ENCODE measurements at places on chromosomes 6 and 20.
A peak's percentile ranks its signal among the peaks of the same experiment; 100 is the strongest.

DNA sequence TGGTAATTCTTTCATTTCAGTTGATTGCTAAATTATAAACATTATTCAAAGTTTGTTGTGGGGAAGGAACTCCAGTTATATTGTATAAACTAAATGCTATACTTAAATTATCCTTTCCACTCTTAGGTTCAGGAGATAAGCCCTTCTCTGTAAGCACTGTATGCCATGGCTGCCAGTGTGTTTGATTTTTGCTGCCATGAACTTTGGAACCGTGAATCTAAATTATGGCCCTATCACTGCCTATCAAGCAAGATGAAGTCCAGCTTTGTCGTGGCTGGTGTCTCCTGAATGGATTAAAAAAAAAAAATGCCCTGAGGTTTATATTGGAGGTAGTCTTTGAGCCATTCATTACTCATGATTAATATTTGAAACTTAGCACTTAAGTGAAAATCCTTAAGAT, 44.7 kb downstream of the CDC5L start:
- no peak for DNase-seq

GRCh38 chr6:7897461-7898192, 13.0 kb downstream of the TXNDC5 start:
- DNase-seq = no peak

GRCh38 chr6:144785056-144785455, 499.9 kb downstream of the UTRN start:
- DNase-seq = no peak

DNA sequence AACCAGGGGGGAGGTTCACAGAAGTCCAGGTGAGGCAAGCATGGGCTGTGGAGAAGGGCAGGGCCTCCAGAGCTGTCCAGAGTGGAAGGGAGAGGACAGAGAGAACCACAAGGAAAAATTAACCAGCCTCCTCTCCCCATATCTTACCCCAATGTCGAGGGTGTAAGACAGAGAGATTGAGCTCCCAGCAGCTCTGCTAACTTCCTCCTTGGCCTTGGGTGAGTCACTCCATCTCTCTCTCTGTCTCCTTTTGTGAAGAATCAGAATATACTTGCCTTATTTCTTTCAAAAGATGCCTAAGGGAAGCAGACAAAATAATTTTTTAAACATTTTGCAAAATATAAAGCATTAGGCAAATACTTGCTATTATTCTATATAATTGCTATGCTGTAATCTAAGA, 58.3 kb upstream of the IYD start:
- DNase-seq = no peak

DNA sequence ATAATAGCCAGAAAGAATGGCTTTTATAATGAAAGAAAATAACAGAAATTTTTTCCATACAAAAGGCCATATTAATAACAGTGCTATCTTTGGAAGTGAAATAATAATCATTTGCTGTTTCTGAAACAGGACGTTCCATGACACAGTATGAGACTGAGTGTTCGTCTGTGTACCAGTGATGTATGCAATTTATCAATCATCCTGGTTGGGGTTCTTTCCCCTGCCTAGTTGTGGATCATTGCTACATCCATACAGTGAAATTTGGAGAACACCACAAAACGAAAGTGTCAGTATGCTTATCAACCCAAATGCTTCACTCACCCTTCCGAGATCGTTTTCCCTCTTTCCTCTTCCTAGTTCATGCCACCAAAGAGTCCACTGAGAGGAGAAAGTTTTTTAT, 151.4 kb upstream of the PRDM1 start:
- DNase-seq = no peak

DNA sequence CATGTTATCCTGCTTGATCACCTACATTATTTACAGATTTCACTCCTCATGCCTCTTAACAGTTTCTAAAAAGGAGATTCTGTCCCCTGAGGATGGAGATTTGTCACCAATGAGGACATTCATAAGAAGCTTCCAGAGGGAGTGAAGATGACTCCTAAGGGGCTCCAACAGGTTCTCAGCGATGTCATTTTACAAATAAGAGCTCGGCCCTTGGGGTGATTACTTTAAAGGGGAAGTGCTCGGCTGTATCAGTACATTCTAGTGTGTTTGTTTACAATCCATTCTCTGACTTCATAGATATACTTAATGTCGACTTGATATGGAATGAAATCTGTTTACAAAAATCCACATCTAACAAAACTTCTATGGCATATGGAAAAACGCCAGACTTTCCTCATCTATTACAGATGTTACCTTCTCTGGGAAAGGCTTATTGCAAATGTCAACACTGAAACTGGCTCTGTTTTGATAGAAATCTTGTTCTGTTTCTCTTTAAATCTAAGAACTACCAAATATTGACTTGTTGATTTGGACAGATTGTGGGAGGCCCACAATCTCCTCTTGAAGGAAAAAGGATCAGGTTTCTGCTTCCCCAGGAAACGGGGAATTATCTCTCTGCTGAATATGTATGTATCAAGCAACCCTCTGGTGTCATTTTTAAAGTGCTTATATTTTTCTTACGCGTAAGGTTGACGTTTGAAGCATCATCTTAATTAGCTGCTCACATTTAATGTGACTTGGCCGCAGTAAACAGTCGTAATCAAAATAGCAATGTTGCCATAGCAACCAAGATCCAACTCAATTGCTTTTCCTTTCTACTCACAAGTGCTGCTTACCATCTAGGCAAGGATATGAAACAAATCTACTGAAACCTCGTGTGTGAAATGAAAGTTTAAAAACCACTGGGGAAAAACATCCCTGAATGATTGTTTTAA, 95.7 kb downstream of the SHLD1 start:
- DNase-seq = peak; percentile 58

GRCh38 chr20:18252597-18253451, 35.5 kb upstream of the ZNF133 start:
- DNase-seq = no peak

DNA sequence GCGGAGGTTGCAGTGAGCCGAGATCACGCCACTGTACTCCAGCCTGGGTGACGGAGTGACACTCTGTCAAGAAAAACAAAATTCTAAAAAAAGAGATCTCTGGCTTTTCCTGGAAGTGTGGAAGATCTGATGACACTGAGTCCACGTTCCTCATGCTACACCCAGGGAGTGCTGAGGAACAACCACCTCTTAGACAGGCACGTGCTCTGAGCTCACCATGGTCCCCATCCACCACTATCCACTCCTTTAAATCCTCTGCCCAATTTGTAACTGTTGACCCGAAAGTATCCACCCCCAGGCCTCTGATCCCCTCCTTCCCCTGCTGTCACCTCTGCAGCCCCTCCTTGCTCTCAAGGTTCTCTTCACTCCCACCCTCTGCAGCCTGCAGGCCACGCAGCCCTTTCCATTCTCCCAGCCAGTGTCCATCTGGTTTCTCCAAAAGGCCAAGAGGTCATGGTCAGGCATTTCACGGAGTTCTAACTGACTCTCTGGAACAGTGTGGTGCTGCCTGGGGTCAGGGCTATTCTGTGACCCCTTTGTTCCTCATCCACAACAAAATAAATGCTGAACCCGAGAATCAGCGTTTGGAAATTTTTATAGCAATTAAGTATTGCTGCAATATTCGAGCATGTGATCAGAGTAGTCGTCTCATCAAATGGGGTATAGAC, 88.8 kb downstream of the ATP9A start:
- DNase-seq = no peak

DNA sequence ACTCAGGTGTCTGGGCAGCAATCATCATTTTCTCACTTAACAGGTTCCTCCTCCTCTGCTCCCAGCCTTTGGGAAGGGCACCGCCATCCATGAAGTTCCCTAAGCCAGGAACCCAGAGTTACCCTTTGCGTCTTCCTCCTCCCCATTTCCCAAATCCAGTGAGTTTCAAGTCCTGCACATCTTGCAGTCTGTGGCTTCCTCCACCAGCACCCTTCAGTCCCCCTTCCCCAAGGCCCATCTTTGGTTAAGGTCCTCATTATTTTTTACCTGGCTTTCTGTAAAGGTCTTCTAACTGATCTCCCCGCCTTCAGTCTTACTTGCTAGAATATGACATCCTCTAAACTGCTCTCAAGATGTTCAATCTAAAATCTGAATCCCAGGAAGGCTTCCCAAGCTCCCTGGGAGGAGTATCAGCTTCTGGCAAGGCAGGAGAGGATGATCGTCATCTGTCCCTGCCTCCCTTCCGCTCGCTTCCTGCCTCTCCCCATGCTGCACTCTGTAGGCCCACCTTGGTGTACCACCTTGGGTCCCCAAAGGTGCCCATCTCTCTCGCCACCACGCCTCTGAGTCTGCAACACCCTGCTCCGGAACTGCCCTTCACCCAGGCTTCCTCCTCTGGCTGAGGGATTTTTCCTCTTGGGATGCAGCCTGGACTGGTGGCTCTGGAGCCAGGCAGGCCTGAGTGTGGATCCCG, 11.4 kb upstream of the DUSP22 start:
- no peak for DNase-seq

DNA sequence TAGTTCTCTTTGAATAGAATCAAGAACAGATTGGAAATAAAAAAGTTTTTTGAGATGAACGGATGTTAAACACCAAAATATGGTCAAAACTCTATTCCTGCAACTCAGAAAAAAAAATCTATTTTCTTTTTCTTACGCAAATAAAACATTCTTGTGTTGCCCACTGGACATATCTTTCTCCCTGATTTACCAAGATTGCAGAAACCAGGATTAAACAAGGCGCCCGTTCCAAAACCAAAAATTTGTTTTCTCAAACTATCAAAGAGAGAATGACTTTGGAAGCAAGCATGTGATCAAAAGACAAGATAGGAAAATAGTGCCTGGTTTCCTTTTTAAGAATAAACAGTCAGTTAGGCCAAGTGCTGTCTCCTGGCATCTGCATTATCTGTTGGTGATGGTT, 273.1 kb downstream of the CLIC5 start:
- DNase-seq = no peak

DNA sequence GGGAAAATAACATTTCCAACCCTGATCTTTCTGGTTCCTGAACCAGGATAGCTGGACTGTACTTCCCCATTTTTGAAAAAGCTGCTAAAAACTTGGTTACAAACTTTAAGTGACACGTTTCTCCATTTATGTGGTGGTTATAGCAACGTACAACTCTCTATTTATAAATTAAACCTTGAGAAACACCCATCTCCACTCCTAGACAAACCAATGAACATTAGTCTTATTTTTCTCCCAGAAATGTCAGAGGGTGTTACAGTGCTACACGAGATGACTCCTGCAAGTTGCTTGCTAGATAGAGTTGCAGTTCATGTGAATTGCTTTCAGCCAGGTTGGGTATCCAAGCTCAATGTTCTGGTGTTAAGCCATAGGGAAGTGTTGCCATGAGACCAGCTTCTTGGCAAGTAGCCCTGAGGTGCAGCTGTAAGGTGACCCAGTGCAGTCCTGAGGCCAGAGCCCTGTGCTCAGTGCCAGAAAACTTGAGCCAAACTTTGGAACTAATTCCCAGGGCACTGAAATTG, 51.3 kb upstream of the REV3L start:
- DNase-seq = no peak

- DNase-seq = no peak
Measured at GRCh38 chr6:163579880-163580295, 165.4 kb downstream of the QKI start.

- DNase-seq = no peak
Measured at GRCh38 chr6:40631744-40632143, 44.6 kb upstream of the LRFN2 start.

DNA sequence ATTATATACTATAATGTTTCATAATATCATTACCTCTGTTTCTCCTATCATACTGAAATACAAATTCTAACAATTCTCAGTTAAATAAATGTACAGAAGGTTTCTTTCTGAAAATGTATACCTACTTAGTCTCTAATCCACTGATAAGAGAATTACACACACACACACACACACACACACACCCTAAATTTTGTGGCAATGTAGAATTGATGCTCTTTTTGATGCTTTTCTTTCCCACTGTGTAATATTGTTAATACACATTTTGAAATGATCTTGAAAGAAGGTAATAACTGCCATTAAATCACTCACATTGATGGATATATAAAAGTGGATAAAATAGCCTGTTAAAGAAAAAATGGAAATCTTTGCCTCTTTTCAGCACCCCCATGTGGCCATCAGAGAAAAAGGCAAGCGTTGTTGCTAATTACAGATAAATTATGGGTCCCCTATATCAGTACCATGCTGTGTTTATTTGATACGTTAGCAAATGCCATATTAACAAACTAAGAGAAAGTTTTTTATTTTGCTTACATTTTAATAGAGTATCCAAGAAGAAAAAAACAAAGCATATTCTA, 76.6 kb upstream of the VGLL2 start:
- DNase-seq = no peak

GRCh38 chr20:288956-289692, 1.4 kb downstream of the C20orf96 start:
- no peak for DNase-seq

GRCh38 chr6:168031411-168031971, 34.0 kb downstream of the KIF25 start:
- DNase-seq = no peak

DNA sequence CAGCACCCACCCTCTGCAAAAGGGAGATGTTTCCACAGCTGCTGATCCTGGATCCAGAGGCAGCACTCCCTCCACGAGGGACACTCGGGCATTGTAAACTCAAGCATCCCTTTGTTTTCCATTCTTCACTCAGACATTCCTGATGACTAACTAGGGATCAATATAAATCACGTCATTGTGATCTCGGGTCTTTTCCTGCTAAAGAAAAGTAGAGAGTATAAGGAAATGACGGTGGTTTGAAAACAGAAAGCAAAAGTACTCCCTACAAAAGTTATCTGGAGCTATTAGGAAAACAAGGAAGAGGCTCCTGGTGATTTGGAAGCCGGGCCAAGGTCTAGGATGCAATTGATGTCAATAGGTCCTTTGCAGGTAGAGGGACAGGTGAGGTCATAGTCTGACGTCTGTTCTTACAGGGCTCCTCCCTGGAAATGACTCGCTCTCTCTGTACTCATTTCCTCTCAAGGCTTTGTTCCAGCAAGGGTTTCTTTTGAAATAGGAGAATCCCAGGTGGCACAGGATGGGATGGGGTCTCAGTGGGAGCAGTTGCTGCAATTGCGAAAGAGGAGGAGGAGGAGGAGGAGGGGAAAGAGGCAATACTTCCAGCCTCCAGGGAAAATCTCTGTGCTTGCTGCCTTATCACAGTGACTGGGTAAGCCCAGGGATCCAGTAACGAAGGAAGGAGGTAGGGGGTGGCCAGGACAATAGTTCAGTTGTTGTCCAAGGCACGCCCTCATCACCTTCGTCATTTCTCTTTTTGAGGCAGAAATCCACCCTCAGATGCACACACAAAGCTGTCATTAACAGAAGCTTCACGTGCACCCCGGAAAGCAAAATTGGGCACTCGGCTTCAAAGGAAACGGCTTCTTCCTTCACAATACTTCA, 222.8 kb downstream of the LY86 start:
- DNase-seq = no peak

Data from right renal cortex interstitium (tissue), 3 donors.